Vagina (tissue), 2 donors: ENCODE measurements at places on chromosomes 1 and 21.

DNA sequence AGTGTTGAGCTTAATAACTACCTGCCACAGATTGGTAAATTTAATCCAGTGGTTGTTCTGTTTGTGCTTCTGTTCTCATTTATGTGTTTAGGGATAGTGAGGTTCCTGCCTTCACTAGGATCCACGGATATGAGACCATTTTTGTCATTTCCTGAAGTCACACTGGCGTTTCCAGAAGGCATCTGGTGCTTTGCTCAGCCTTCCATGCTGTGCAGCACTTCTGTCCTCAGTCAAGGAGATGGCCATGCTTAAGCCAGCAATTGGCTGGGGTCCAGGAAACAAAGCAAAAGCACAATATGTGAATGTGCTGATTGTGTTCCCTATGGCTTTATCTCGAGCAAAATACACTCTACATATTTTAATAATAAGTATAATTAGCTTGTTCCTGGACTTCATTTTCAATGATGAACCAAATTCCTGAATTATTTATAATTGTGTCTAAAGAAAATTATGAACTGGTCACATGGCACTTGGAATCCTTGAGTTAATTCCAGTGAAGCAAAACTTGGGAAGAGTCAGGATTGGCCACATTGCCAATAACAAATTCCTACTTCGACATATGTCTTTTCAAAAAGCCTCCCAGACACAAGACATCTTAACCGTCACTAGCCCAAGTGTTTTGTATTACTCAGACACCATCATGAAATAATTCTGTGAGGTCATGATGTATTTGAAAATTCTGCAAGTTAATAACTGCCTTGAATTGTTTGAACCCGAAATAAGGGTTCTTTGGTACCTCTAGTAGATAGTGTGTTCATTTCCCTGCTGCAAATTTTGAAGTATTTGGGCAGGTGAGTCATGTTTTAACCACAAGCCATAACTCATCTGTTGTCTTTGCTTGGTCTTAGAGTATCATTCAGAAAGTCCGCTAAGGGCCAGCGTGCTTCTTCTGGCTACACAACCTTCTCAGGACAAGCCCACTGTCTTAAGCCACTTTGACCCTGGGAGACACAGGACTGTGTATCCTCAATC lies 412.4 kb downstream of the DISC1 start:
- H3K4me3 ChIP-seq, result no peak overlapping the region
- no peaks in the 10 kb centered on the region for H3K4me1 ChIP-seq
- H3K36me3 ChIP-seq, result no peaks in the 10 kb centered on the region
- H3K27ac ChIP-seq, result no peak overlapping the region
- no peaks in the 10 kb centered on the region for H3K27me3 ChIP-seq
- no peak for DNase-seq

GRCh38 chr1:32062867-32063230 lies 9.9 kb upstream of the TMEM39B start:
- H3K27me3 ChIP-seq, result no peaks in the 10 kb centered on the region
- H3K4me1 ChIP-seq, result peaks cover 28% of the 10 kb centered on the region
- no peak overlapping the region for H3K4me3 ChIP-seq
- peaks cover 28% of the 10 kb centered on the region for H3K36me3 ChIP-seq
- peak overlapping the region; percentile 69 for H3K27ac ChIP-seq

DNA sequence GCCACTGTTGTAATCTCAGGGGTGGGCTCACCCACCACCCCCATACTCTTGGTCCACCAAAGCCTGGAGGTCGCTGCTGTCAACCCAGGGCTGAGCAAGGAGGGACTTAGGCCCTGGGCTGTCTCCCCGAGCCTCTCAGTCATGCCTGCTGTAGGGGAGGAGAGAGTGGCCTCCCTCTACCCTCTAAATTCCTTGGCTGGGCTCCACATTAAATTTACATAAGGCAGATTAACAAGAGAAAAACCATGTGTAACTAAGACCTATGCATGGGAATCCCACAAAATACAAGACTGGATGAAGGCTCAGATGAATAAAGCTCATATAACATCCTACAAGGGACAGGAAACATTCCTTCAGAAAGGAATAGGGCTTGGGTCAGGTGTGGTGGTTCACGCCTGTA lies 1.8 kb upstream of the PIK3CD start:
- no peak overlapping the region for H3K27ac ChIP-seq
- no peak for DNase-seq
- H3K36me3 ChIP-seq, result no peaks in the 10 kb centered on the region

DNA sequence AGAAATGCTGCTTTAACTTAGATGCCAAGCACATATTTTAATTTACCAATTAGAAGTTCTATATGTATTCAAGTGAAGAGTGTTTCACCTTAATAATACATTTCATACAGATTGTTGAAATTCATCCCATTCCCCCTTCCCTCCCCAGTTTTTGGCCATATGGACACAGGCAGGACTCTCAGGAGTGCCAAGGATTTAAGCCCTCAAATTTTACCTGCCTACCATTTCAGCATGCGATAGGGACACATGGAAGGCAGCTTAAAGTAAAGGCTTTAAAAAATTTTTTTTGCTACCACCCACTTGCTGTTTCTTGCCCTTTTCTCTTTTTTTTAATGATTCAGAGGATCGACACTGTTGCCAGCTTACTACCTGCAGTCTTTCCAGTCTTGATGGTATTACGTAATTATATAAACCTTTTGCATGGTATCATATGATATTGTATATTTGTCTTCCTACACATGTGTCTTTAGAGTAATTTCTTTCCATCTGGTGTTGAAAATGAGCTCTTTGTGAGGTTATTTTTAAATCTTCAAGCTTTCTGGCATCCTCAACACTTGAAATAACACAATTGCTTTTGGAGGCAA lies 7.0 kb downstream of the EPB41 start:
- H3K36me3 ChIP-seq, result no peaks in the 10 kb centered on the region
- H3K27ac ChIP-seq, result no peak overlapping the region
- H3K4me1 ChIP-seq, result no peaks in the 10 kb centered on the region
- no peaks in the 10 kb centered on the region for H3K27me3 ChIP-seq

DNA sequence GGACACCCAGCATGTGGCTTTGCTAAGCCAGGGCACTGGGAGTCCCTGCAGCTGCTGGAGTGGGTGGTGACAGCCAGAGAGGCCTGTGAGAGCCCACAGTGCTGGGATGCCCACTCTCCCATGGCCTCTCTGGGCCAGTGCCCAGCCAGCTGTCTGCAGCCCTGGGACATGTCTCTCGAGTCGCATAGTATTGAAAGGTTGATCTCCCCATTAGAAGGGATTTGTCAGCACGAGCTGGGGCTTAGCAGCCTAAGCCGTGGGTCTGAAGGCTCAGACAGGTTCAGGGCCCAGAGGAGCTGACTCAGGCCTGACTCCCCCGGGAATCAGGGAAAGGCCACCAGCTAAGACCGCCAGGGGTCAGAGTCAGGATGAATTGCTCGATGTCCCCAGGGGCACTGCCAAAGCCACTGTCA lies 53.5 kb downstream of the FOXD2 start:
- H3K27ac ChIP-seq, result no peak overlapping the region
- no peaks in the 10 kb centered on the region for H3K4me1 ChIP-seq
- no peak for DNase-seq

DNA sequence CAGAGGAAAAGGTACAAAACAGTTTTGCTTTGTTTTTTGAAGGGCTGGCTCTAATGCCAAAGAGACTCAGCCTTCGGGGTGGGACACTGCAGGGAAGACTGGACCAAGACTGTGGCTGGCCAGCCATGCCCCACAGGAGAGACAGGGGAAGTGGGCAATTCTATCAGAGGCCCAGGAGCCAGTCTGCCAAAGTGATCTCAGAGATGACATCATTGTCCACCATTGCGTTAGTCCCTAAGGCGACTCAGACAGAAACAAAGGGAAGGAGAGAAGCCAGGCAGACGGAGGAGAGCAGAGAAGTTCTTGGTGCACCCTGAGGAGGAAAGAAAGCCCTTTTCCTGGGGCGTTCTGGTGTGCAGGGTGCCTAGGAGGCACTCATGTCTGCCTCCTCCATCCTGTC lies 26.4 kb downstream of the OPTC start:
- H3K27me3 ChIP-seq, result no peaks in the 10 kb centered on the region
- H3K4me1 ChIP-seq, result peaks cover 20% of the 10 kb centered on the region
- H3K4me3 ChIP-seq, result no peak overlapping the region
- no peak for DNase-seq
- no peaks in the 10 kb centered on the region for H3K36me3 ChIP-seq
- H3K27ac ChIP-seq, result no peak overlapping the region

DNA sequence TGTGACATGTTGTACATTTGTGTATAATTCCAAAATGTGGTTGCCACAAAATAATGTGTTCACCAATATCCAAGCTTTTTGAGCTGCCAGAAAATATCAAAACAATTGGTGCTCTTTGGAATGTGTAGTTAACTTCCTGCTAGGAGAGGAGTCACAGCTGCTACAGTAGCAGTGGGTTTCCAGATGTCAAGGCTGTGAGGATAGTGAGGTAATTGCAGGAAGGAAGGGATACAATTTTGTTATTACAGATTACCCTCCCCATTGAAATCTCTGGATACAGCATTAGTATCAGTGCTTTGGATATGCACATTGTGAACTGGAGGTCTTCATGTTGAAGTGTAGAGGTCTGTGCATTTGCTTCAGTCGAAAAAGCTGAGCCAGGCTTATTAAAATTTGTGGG lies 253.2 kb downstream of the PTPRC start:
- H3K4me1 ChIP-seq, result no peaks in the 10 kb centered on the region
- no peaks in the 10 kb centered on the region for H3K27me3 ChIP-seq
- no peaks in the 10 kb centered on the region for H3K36me3 ChIP-seq
- no peak overlapping the region for H3K27ac ChIP-seq
- DNase-seq, result no peak

DNA sequence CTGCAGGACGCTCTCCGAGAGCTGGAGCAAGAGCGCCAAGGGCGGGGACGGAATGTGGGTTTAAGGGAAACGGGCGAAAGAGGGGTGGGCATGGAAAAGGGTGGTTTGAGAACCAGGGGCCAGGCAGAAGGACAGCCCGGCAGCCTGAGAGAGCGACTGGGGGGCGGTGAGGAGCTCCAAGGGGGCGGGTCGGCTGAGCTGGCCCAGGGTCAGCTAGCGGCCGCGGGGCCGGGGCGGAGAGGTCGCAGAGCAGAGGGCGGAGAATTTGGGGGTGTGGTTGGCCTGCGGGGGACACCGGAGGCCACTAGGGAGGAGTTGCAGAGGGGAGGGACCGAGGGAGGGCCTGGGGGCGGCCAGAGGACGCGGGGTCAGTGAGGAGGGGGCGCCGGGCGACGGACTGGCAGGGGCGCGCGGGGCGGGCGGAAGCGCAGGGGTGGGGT lies 54.7 kb downstream of the NDUFS5 start:
- H3K36me3 ChIP-seq, result no peaks in the 10 kb centered on the region
- peak overlapping the region; percentile 76 for H3K4me3 ChIP-seq
- no peaks in the 10 kb centered on the region for H3K27me3 ChIP-seq
